Retina (tissue), 1 donor: ENCODE measurements at places on chromosomes 2 and 18.

DNA sequence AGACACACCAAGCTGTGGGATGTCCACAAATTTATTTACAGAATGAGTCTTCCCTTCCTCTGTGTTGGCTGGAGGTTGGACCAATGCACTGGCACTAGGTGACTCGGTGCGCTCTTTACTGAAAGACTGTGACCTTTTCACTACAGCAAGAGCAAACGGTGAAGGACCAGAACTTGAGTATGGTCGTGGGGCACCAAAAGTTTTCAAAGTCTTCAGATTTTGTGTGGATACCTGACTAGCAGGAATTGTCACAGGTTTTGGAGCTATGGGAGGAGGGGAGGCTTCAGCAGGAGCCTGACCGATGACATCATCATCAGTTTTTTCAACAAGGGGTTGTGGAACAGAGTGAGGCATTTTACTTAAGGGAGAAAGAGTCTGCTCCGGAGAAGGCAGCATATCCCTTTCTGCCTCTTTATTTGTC lies 73.0 kb upstream of the GRB14 start:
- no peak for DNase-seq

DNA sequence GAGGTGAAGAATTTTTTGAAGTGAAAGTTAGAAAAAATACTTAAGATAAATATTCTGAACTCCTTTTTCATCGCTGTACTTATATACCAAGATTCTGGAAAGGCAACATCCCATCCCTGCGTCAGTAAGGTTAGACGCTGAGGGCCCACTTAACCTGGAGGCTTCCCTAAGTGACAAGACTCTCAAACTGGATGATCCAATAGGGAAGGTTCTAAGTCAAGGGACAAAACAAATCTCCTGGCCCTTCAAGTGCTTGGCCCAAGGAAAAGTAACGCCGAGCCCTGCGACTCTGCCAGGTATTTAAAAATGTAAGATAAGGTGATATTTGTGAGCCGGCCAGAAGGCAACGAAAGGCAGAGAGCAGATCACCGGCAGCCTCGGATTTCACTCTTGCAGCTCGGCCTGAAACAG lies 1.3 kb downstream of the STK39 start:
- DNase-seq = no peak

- DNase-seq = no peak
These were observed 11.4 kb upstream of the TRAPPC8 start for GRCh38 chr18:31954349-31954748.

GRCh38 chr2:236167297-236168109 lies 683 bp downstream of the GBX2 start:
- peak; percentile 68 for DNase-seq

- DNase-seq = no peak
These were observed 14.2 kb upstream of the TUBB6 start for GRCh38 chr18:12293831-12294230.

- no peak for DNase-seq
These were observed 16.3 kb downstream of the DPYSL5 start for GRCh38 chr2:26864226-26864625.

- DNase-seq = peak; percentile 79
These were observed 9.8 kb downstream of the NR4A2 start for GRCh38 chr2:156322686-156323231.
